ENCODE measurements at places on chromosomes 2 and 18.

GRCh38 chr2:54949431-54949830 is 100.8 kb downstream of the RTN4 start:
- no peak for DNase-seq

DNA sequence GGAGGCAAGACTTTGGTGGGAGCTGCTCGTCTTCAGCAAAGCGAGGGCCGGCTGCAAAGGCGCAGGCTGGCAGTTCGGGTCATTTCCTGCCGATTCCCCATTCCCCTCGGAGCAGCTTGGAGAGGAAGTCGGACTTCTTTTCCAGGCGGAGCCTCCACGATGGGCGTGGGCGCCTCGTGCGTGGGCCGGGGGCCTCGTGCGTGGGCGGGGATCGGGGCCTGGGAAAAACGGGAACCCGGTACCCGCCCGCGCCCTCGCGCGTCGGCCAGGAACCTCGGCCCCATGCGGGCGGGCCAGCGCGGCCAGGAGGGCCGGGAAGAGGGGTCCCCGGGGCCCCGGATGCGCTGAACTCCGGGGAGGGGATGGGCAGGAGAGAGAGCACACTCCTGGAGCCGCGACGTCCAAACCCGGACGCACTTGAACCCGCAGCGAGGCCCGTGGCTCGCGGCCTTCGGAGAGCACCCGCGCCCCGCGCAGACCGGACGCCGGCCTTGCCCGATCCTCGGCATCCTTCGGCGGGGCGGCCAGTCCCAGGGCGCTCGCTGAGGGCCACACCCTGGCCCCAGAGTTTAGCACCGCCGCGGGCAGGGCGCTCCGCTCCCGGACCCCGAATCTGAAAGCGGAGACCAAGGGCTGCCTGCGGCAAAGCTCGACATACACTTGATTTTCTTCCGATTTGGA is 368.4 kb downstream of the MTX2 start:
- no peak for DNase-seq

DNA sequence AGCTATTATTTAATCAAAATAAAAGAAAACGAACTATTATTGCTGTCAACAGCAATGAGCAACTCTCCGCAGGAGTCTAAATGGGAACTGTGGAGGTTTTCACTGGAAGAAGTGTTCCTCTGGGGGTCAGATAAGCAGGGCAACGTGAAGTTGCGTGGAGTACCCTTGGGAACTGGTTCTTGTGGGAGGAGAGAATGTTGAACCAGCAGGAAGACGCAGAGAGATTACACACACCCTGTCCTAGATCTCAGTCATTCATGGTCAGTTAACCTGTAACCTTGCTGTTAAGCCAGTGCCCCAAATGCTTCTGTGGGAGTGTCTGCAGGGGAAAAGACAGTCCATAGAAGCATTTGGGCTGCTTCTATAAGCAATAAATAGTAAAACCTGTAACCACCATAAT is 20.4 kb upstream of the CABLES1 start:
- DNase-seq, result no peak

DNA sequence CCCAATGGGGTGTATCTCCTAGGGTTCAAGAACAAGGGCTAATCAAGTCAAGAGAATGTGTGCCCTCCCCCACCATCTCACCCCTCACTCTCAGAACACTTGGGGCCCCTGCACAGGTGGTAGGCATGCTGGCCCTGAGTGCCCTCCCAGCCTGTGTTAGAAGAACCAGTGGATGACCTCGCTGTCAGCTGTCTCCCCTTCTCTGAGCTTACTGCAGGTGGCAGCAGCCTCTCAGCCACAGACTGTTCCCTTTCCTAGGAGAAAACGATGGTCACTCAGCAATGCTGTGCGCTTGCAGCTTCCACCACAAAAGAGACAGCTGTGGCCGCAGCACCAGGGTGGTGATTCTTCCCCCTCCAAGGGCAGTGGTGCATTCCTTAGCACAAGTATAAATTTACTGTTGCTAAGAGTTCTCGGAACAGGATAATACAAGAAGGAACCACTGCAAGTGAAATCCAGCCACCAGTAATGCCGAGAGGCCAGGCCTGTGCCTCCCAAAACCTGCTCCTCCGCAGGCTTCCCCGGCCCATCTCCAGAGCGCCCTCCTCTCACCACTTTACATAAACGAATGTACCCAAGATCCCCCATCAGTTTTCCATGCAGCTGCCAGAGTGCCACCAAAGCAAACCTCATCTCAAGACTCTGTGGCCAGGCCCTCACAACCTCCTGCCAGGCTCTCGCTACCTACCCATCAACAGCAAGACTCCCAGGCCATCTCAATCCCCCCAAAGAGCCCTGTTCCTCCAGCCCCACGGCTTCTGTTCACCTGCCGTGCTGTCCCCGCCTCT is 935 bp upstream of the RAMP1 start:
- no peak for DNase-seq

DNA sequence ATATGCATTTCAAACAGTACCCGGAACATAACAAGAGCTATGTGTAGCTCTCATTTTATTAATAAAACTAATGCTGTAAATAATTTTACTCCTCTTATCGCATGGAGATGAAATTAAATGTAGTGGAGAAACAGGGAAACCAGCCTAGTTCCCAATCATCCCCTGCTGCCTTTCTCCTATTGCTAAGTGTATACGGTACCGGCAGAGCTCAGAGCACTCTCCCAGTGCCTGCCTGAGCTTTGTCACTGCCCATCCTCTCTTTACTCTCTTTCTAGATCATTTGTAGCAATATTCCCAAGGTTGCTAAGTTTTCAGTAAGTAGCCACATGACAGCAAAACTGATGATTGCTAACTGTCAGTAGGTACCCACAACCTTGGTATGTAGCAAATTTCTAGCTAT is 85.5 kb upstream of the ZSWIM2 start:
- DNase-seq, result no peak

DNA sequence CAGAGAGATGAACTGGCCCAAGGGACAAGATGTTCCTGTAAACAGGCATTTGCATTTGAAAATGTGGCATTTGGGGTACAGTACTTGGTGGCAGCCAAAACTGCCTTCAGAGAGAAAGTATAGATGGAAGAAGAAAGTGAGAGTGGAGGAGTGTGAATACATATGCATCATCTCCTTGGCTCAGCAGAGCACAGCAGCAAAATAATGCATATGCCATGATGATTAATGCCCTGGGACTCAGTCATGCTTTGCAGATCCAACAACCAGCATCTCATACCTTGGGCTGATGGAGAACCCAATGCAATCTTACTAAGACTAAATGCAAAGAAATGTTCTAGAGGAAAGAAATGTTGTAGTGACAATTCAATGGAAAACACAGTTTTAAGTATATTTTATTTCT is 29.7 kb upstream of the CYTIP start:
- no peak for DNase-seq

GRCh38 chr2:142723236-142723635 is 154.2 kb upstream of the KYNU start:
- no peak for DNase-seq

- DNase-seq, result no peak
Measured at GRCh38 chr2:197869501-197870111, 65.2 kb downstream of the PLCL1 start.

GRCh38 chr18:59996370-59996966 is 96.7 kb downstream of the PMAIP1 start:
- DNase-seq, result no peak

GRCh38 chr2:232018181-232018580 is 56.7 kb downstream of the DIS3L2 start:
- no peak for DNase-seq

- DNase-seq, result no peak
Measured at GRCh38 chr2:43262951-43263350, 36.5 kb upstream of the ZFP36L2 start.

GRCh38 chr2:45855374-45855773 is 203.9 kb downstream of the PRKCE start:
- no peak for DNase-seq

DNA sequence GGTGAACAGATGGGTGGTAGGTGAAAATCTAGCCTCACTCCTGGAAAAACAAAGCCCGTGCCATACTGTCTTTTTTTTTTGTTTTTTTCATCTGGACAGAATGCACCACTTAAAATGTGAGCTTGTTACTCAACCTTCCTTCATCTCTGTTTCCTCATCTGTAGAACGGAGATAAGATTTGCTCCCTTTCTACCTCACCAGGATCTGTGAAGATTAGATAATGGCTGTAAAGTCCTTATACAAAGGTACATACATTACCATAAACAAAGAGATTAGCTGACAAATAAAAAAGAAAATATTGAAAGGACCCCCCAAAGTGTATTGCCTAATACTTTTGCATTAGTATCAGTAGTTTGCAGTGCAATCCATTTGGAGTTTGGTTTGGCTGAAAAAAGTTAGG is 75.4 kb upstream of the ZEB2 start:
- no peak for DNase-seq

DNA sequence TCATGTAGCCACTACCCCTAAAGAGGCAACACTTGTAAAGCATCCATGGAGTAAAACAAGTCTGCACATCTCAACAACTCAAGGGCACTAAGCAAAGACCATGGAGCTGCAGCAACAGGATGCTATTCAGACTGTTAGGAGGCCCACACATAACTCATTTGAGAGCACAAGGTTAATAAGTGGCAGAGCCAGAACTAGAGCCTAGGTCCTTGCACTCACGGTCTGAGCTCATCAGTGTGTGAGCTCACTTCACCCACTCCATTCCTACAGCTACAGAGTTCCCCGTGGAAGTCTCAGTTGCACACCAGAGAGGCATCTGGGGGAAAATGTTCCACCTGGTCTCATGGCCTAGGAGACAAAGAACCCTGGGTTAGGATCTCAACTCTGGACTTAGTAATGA is 35.0 kb downstream of the TTC32 start:
- DNase-seq, result no peak

DNA sequence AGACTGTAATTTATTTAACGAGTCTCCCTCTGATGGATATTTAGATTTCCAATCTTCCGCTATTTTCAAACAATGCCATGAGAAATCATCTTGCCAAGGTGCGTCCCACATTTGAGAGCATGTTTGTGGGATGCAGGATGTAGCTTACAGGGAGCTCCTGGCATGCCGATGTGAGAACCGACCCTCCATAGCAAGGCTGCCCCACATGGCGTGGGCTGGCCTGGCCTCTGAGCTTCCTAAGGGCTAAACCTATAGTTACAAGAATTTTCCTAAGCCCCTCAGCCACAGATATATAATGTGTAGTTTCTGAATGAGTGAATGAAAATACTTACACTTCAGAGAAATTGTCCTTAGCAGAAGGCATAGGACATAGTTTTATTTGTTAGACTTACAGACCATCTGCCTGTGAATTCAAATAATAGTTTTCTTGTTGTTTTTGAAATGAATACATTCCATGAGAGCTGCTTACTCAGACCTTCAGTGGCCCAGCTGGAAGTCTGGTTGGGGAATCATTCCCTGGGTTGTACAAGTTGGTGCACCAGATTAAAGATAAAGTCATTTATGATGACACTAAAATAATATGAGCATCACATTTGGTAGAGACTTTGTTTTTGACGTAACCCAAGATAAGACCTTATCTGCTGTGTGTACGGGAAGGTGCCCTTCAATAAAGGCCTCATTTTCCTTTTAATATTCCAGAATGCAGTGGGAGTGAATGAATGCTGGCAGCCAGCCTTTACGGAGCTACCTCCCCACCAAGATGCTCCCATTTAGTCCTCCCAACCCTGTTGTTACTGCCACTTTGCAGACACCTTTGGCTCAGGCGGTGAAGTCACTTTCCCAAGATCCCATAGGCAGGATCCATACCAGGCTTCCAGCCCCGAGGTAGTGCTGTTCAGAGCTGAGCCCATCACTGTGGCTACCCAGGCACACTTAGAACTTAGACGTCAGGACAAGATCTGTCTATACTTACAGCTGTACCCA is 107.1 kb downstream of the GLI2 start:
- no peak for DNase-seq

DNA sequence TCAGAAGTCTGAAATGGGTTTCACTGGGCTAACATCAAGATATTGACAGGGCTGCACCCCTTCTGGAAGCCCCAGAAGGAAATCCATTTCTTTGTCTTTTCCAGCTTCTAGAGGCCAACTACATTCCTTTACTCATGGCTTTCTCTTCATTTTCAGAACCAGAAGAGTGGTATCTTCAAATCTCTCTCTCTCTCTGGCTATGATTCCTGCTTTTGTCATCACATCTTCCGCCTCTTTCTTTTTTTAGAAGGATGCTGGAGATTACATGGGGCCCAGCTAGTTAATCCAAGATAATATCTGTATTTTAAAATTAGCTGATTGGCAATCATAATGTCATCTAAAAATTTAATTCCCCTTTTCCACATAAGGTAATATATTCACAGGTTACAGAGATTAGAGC is 23.8 kb downstream of the COL5A2 start:
- DNase-seq, result no peak

DNA sequence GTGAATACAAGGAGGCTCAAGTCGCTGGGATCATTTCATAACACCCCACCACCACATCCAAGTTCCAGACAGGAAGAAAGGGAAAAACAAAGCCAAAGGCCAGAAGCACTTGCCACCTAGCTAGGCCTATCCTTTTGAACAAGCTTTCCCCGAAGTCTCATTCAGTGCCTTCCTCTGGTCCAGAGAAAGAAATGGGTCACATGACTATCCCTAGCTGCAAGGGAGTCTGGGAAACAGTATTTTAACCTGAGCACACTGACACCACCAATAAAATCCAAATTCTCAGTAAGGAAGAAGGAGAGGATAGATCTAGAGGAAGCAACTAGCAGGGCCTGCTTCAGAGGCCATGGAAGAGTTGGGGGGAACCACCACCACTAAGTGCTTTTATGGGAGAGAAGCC is 91.2 kb downstream of the POLR1A start:
- no peak for DNase-seq

DNA sequence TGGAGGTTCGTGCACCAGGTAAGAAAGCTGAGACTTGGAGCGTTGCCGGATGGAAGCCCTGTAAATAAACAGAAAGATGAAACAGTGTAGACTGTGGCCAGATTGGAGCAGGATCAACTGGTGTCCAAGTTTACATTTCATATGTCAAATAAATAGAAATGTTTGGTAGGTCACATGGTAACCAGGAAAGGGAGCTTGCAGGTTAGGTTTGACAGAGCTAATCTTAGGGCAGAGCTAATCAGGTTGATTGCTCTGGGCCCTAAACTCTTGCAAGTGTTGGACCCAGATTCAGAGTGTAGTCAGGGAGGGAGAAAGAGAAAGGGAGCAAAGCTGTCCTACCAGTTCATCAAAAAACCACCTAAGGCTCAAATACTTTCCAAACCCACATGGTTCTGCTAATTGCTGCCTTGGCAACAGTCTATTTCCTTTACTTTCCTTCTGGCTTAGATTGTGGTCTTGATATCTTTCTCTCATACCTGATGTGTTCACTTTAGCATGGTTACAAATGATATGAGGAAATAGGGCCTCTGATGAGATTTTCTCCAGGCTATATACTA is 63.2 kb downstream of the G6PC2 start:
- DNase-seq, result no peak

- no peak for DNase-seq
Measured at GRCh38 chr18:78582898-78583738, 396.5 kb upstream of the SALL3 start.

DNA sequence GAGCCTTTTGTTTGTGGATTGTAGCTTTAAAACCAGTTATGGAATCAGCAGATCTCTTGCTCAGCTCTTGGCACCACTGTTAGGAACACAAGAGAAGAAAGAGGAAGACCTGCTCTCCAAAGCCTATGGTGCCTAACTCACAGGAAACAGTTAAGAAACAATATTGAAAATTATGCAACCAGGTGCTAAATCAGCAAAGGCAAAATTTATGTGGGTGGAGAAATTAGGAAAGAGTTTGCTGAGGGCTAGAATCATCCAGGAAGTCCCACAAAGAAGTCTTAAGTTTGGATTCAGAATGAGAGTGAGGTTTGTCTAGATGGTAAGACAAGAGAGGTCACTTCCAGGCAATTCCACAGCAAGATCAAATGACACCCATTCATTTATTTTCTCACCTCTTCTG is 49.4 kb downstream of the AOX1 start:
- DNase-seq, result no peak

GRCh38 chr2:101533561-101534148 is 58.7 kb upstream of the RFX8 start:
- no peak for DNase-seq

GRCh38 chr18:64806232-64806631 is 657.3 kb upstream of the LINC00305 start:
- no peak for DNase-seq

All from stimulated activated CD4-positive, alpha-beta T cell treated with anti-CD3 and anti-CD28 coated beads, TNF-alpha, amount 100 ng/mL, for 48 hours (primary cell).